HEK293T (cell line): ENCODE measurements at places on chromosomes 1 and 21.

DNA sequence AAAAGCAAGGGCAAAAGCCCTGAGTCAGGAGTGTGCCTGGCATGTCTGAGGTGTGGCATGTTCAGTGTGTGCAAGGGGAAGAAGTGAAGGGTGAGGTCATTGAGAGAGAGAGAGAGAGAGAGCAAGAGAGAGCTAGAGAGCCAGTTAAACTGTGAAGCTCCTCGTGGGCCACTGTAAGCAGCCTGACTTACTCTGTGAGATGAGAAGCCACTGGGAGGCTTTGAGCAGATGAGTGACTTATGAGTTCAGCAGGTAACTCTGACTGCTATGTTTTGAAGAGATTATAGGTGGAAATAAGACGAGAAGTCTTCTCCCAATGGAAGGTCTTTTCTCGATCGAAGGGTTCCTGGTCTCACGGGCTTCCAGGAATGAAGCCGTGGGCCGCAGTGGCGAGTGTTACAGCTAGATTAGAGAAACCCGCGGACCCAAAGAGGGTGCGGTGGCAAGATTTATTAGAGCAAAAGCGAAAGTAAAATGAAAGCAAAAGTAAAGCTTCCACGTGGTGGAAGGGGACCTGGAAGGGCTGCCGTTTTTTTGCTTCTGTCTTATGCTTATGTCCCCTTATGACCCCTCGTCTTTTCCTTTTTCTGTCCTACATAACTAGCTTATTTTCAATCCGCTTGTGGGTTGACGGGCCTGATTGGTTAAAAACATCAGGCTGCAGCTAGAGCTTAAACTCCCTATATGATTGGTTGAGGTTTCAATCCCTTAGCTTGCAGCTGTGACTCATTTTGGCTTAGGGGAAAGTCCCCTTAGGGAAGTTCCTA is 323.1 kb upstream of the FAM78B start:
- no peak for DNase-seq

DNA sequence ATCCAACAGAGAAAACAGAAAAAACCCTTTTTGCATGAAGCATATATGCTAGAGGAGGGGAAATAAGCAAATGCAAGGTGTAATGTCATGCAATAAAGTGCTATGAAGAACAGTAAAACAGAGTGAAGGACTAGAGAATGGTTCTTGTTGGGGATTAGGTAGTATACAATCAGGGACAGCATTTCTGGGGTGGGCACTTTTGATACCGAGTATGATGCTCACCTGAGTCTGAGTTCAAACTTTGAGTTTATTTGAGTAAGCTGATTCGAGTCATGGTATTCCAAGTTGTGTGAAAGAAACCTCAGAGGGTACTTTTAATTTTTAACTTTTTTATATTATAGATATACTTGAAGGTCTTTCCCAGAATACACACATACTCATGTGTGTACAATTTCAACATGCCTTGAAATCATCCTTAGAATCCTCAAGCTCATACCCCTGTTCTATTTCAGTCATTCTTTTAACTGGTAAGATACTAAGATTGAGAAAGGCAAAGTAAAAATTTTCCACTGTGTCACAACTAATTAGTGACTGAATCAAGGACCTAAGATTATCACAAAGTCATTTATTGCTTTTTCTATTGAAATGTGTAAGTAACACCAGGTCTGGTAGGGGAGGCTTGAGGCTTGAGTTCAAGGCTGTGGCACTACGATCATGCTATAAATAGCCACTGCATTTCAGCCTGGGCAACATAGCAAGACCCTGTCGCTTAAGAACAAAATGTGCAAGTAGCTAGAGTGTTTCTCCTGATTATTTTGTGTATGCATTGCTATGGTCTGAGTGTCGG is 12.1 kb downstream of the LRRC8B start:
- DNase-seq = no peak

- no peak for DNase-seq
Measured at GRCh38 chr1:154812877-154813276, 57.2 kb downstream of the KCNN3 start.

- no peak for DNase-seq
Measured at GRCh38 chr1:94974824-94975223, 47.9 kb upstream of the CNN3 start.

GRCh38 chr1:19460535-19461219 is 24.7 kb downstream of the CAPZB start:
- DNase-seq = no peak

DNA sequence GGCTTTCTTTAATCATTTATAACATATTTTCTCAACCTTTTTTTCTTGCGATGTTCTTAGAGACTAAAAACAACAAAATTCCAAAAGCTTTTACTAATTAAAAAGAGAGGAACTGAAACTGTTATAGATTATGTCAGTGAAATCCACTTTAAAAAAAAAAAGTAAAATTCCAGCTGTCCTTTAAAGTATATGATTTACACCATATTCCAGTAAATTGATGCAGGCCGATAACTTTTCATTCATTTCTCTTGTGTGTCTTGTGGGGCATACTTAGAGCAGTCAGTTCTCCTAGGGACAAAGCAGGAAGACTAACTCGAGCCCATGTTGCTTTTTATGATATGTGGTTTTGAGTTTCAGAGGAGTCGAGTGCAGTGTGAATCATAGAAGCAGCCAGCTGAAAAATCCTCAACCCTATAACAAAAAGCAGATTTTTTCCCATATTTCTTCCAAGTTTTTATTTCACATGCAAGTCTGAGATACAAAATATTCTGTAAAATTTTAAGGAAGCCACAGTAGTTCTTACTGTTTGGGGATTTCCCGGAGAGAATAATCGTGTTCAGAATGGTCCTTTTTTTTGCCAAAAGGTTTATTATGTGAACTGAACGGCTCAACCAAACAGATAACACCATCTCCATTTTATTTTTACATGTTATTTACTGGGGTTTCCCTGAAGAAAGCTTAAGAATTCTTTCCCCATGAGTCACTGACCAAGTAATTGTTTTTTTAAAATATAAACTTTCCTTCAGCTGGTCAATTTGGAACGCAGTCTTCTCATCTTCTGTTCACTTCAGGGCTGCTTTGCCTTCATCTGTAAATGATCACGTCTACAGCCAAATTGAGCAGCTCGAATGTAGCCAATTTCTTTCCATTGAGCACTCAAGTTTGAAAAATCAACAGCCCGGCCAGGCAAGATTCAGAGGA is 77.0 kb upstream of the C1orf105 start:
- DNase-seq = no peak

DNA sequence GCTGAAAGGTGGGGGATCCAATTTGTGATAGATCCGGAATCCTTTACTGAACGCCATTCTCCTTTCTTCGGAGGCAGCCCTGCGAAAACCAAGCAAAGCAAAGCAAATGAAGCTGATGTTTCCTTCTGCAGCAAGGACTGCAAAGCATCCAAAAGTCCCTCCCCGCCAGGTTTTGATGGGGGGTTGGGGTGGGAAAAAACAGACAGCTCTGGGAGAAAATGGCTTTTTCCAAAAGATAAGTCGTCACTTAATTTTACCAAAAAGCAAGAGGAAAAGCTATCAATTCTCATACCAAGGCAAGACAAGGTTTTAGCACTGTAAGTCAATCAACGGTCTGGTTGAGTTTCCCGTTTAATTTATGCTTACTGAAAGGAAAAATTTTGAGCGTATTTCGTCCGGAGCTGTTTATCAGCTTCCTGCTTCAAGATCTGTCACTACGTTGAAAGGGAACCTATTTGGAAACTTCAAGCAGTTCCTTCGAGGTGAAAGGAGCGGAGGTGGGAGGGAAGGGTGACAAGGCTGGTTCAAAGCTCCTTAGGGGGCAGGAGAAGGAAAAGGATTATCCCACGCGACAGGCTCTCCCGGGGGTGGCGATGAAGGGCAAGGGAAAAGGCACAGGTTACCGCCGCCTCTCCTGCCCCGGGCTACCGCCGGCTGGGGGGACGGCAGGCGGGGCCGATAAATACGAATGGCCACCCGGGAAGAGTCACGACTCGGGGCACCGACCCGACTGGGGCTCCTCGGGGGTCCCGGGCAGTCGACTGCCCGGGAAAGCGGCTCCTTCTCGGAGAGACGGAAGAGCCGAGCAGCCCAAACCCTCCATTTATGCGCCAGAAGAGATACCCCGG is 750 bp downstream of the SYNJ1 start:
- peak; percentile 58 for DNase-seq
